NCI-H748 treated with DMSO at 0.1 percent for 48 hours (cell line): ENCODE measurements at places on chromosomes 2 and 18.

- no peak for DNase-seq
These were observed 185.3 kb downstream of the CYP26B1 start for GRCh38 chr2:71962350-71962749.

DNA sequence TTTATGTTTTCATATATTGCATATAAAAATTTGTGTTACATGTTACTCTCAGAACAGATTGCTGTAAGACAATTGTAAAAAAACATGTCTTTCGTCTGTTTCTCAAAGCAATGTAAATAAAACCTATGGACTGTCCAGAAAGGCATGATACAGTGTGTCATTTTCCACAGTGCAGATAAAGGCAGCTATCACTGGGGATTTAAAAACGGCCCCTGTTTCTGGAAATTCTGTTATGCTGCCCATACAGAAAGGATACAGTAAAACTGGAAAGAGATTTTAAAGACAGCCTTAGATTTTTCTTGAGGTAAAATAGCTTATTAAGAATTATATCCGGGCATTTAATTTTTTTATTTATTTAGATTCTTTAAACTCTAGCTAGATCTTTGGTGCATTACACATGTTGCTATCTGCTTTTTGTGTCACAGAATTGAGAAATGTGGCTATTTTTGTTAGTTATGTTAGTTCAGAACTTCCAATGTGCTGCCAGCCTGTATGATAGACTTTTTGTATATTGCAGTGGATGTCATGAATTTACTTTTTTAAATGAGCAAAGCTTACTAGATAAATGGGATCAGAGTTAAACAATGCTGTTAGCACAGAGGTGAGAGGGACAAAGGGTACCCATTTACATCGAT, 859 bp upstream of the INO80D start:
- DNase-seq: peak; percentile 43

GRCh38 chr2:143460382-143460781, 331.2 kb downstream of the ARHGAP15 start:
- DNase-seq: no peak

DNA sequence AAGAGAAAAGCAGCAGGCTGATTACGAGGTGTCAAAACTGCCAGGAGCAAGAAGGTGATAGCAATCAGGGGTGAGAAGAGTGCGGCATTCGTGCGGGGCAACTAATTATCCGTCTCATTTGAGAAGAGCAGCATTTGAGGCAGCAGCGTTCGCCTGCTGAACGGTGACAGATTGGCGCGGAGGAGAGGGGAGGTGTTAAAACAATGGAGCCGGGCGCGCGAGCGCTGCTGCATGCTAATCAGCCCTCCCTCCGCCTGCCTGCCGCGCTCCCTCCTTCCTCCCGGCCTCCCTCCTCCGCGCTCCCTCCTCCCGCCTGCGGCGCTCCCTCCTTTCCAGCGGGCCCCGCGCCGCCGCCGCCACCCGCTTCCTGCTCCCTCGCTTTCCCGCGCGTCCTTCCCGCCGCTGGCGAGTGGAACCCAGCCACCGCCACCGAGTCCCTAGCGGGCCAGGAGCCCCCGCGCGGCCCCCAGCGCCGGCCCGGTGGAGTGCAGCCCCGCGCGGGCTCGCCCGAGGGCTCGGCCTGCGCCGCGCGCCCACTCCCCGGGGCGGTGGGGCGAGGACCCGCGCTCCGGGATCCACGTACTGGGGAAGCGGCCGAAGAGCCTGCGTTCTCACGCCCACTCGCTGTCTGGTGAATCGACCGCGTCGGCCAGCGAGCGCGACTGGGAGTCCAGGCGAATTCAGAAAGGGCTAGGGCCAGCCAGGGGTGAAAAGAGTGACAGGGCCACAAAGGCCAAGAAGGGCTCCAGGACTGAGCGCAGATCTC, 69.5 kb upstream of the PSMD14 start:
- DNase-seq: no peak

DNA sequence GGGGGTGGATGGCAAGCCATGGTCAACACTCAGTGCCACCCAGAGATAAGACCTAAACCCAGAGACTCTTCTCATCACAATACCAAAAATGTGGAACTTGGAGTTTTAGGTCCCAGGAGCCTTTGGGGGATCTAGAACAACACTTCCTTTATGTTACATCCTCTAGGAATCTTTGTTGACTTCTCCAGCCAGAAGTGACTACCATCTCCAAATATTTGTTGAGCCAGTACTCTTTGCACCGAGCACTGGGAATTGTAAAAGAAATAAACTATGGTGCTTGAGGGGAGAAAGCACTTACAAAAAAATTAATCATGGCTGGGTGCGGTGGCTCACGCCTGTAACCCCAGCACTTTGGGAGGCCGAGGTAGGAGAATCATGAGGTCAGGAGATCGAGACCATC, 120.0 kb upstream of the TMEM200C start:
- DNase-seq: no peak

GRCh38 chr18:36321658-36322407, 24.3 kb downstream of the FHOD3 start:
- no peak for DNase-seq

GRCh38 chr18:45930963-45931362, 36.2 kb downstream of the EPG5 start:
- no peak for DNase-seq

- DNase-seq: no peak
These were observed 24.1 kb upstream of the ZCCHC2 start for GRCh38 chr18:62498616-62499262.

- peak; percentile 58 for DNase-seq
These were observed 8.7 kb downstream of the OTOF start for GRCh38 chr2:26469092-26469710.

- no peak for DNase-seq
These were observed 747.3 kb downstream of the ADCYAP1 start for GRCh38 chr18:1652018-1652417.

DNA sequence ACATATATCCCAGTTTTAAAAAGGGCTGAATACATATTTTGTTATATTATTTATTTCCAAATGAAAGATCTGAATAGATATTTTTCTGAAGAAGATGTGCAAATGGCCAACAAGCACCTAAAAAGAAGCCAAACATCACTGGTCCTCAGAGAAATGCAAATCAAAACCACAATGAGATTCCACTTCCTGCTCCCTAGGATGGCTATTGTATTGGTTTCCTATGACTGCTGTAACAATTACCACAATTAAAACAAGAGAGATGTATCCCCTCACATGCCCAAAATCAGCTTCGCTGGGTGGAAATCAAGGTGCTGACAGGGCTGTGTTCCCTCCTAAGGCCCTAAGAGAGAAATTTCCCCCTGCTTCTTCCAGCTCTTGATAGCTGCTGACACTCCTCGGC, 23.2 kb downstream of the ABCB11 start:
- no peak for DNase-seq

DNA sequence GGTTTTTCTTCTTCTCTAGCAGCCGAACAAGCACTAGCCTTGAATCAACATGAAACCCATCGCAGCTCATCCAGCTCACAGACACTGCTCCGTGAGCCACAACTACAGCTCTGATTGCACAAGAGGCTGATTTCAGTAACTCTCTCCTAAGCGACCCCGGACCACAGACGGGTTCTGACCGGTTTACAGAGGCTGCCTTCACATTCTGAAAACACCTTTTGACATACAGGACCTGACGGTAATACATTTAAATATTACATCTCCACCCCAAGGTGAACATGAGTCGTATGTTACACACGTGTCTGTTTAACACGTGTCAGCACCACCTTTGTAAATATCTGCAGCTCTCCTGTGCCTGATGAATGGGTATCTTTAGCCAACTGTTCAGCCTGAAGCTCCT, 120.7 kb downstream of the TMEM18 start:
- no peak for DNase-seq

DNA sequence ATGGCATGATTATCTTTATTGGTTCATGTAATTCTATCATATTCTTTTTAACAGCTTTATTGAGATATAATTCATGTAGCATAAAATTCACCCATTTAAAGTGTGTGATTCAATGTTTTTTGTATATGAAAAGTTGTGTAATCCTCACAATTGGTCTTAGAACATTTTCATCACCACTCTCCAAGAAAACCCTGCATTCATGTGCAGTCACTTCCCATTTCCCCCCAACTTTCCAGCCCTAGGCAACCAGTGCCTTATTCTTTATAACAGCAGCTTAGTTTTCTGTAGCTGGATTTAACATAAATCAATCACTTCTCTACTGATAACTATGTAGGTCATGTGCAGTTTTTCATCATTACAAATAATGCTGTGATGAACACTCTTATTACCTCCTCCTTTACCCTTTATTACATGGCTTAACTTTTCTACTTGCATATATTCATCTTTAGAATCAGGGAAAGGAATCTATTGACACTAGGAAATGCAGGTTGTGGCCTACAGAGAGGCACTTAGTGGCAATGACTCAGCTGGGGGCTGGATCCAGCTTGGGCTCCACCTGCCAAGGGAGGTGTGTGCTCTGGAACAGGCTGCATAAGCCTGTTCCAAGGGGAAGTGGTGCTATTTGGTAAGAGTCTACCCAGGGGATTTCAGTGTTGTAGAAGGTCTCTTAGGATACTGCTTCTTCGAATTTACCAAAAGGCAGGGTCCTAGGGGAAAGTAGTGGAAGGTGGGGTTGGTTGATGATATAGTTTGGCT, 89.1 kb downstream of the ETAA1 start:
- DNase-seq: no peak

GRCh38 chr2:149536649-149537048, 50.9 kb downstream of the MMADHC start:
- no peak for DNase-seq

DNA sequence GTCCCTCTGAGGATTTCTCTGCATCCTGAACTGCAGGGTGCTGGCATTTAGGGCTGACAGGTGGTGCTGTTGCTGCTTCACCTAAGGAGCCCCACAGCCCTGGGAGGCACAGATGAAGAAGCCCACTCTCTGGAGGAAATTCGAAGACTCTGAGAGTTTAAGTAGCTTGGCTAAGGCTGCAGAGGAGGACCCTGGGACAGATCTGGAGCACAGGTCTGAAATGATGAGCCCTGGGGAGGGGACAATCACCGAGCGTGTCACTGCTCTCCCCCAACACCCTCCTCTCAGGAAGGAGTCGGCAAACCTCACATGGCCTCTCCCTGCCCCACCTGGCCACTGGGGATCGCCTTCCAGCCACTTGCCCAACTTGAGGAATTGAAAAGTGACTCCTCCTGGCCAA, 18.6 kb downstream of the CYP27C1 start:
- no peak for DNase-seq

GRCh38 chr2:46351750-46352138, 54.5 kb downstream of the EPAS1 start:
- no peak for DNase-seq

GRCh38 chr2:118632921-118633320, 214.5 kb downstream of the EN1 start:
- no peak for DNase-seq

DNA sequence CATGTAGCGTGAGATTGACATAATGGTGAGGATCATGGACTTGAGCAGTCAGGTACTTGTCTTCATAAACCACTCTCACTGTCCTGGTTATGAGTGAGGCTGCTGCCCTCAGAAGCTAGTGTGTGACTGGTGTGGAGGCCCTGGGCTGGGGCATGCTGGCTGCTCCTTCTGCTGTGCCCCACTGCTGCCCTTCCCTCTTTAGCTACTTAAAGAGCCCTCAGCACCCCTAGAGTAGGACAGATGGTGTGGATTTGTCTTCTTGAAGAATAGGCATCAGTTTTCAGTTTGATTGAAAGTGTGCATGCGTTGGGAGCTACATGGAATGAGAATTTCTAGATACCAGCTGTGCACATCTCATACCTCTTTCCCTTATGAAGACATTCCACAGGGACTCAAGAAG, 15.4 kb downstream of the CPLX4 start:
- no peak for DNase-seq

- DNase-seq: no peak
These were observed 162.2 kb upstream of the PGAP1 start for GRCh38 chr2:197088694-197089093.

GRCh38 chr2:594297-594949, 82.8 kb downstream of the TMEM18 start:
- no peak for DNase-seq

DNA sequence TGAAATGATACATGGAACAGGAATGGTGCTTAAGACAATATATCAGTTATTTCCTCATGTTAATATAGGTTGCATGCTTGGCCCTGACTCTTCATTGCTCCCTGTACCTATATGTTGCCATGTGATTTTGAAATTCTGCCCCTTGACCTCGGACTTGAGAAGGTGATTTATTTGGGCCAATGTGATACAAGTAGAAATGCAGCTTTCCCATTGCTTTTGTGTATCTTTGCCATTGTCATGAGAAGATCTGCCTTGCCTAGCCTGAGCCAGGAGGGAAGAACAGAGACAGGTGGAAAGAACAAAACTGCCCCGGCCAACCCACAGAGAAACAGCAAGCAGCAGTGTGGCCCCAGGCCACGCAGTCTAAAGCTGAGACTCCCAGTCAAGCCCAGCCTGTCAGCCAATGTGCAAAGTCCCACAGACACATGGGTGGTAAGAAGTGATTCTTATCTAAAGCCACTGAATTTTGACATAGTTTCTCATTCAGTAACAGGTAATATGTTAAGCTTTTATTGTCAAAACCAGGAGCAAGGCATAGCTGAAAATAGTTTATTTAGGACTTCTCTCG, 245.7 kb upstream of the RND3 start:
- DNase-seq: no peak

GRCh38 chr2:172525601-172526000, 30.3 kb upstream of the PDK1 start:
- DNase-seq: no peak

- no peak for DNase-seq
These were observed 244.9 kb downstream of the IRS1 start for GRCh38 chr2:226554701-226555100.

DNA sequence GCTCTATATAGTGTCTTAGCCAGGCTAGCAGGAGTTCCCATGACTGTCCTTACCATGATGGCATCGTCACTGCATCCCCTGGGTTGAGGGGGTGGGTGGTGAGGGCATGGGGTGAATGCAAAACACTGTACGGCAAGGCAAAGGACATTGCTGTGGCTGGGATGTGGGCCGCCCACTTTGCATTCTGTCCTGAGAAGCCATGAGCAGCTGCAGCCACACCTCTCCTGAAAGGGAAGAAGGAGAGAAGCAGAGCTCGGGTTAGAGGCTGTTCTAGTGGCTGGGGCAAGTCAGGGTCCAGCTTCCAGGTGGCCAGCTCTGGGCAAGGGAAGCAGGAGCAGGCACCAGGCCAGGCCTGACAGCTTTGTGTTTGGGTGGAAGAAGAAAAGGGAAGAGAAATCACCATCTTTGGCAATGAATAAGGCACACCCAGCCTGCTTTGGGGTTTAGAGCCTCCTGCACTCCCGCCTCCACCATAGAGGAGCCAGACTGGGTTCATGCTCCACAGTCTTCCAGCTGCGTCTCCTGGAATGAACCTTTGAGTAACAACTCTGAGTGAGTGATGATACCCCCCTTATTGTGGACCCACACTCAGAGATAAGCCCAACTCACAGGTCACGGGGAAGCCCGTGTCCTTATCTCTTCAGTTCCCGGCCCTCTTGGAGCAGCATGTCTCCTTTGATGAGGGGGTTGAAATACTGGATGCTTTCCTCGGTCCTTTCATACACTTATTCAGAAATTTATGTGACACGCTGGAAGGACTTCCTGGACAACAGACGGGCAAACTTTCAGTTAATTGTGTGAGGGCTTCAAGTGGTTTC, 63.4 kb downstream of the INPP4A start:
- no peak for DNase-seq

- DNase-seq: no peak
These were observed 31.5 kb upstream of the CAB39 start for GRCh38 chr2:230681171-230681545.

GRCh38 chr18:64110692-64111480, 38.0 kb downstream of the LINC00305 start:
- peak; percentile 58 for DNase-seq
